ENCODE measurements at places on chromosomes 7 and 10.

GRCh38 chr7:8177109-8177933 is 84.6 kb downstream of the ICA1 start:
- peak; percentile 12 for DNase-seq

- DNase-seq: no peak
Observed at GRCh38 chr7:87380905-87381304, 35.4 kb downstream of the CROT start.

DNA sequence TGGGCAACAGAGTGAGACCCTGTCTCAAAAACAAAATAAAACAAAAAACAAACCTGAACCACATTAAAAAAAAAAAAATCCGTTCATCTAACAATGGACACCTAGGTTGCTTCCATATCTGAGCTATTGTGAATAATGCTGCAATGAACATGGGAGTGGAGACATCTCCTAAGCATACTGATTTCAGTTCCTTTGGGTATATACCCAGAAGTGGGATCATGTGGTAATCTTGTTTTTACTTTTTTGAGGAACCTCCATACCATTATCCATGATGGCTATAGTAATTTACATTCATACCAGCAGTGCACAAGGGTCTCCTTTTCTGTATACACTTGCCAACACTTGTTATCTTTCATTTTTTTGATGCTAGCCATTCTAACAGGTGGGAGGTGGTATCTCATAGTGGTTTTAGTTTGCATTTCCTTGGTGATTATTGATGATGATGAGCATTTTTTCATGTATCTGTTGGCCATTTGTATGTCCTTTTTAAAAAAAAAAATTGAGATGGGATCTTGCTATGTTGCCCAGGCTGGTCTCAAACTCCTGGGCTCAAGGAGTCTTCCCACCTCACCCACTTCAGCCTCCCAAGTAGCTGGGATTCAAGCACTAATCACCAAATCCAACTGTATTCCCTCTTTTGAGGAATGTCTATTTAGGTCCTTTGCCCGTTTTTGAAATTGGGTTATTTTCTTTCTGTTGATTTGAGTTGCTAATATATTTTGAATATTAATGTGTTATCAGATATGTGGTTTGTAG is 17.5 kb downstream of the CDK13 start:
- no peak for DNase-seq

GRCh38 chr10:112006831-112007230 is 176.7 kb downstream of the GPAM start:
- DNase-seq: no peak

GRCh38 chr10:50421026-50421719 is 169.9 kb upstream of the ASAH2 start:
- peak; percentile 48 for DNase-seq

DNA sequence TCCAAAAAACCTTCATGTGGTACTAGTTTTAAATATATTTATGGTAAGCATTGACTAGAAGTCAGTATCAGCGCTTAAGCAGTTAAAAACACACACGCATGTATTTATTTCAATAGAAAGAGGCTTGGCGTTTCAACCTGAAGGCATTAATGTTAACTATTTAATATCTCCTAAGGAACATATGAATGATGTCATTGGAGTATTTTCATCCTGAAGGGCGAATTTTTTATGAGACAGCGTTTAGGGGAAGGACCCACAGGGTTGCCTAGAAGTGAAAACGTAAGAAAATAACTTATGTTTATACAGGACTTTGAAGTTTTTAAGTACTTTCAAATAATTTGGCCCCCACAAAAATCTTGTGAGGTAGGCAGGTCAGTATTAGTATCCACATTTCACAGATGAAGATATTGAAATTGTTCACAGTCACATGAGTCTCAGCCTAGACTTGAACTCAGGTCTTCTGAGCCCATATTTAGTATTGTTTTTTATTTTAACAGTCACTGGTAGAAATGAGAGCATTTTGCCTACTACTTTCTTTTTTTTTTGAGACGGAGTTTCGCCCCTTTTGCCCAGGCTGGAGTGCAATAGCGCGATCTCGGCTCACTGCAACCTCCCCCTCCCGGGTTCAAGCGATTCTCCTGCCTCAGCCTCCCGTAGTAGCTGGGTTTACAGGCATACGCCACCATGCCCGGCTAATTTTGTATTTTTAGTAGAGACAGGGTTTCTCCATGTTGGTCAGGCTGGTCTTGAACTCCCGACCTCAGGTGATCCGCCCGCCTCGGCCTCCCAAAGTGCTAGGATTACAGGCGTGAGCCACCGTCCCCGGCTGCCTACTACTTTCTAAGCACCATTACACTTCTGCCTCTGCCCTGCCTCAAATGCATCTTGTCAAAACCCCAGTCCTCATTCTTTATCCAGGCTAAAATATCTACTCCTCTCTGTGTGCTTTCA is 1.8 kb downstream of the SLK start:
- DNase-seq: no peak

All from activated CD8-positive, alpha-beta T cell treated with anti-CD3 and anti-CD28 coated beads for 36 hours (primary cell).